Stimulated activated CD8-positive, alpha-beta memory T cell treated with anti-CD3 and anti-CD28 coated beads, Interleukin-7, amount 100 ng/mL, for 4 hours (primary cell): ENCODE measurements at places on chromosomes 5 and 9.

GRCh38 chr9:124450931-124451661 lies 845 bp downstream of the ADGRD2 start:
- DNase-seq: no peak

GRCh38 chr5:102974177-102974576 lies 145.8 kb downstream of the GIN1 start:
- DNase-seq: no peak

GRCh38 chr5:88085462-88085861 lies 183.2 kb downstream of the TMEM161B start:
- DNase-seq: no peak

DNA sequence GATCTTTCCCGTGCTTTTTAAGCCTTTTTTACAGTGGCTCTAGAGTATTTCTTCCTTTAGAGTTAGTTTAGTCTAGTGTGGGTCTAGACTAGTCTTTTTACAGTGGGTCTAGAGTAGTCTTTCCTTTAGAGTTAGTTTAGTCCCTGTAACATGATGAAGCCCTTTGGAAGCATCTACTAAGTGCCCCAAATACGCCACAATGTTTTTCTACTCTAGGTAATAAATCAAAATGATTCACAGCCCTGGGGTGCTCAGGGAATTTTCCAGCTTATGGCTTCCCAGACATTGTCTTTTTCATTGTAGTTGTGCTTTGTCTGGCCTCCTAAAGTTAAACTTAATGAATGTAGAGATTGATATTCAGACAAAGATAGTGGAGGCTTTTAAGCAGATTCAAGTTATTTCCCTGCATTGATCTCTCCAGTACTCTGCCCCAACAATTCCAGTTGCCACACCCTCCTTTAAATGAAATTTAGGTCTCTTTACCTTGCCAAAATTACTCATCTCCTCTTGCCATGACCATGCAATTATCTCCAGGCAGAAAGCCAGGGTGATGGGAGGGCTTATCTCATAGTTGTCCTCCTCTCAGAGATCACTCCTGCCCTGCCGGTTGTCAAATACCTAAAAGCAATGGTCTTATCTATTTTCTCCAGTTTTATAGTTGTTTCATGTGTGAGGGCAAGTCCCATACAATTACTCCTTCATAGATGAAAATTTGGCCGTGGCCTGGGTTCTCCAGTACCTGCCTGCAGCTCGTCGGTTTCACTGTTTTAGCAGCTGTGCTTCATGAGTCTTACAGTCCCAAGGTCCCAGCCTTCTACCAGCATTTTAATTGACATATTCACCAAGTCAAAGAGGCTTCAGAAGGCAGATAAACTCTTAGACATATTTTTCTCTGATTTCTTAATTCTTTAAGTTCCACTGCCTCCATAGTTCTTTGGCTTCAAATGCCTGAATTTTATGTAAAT lies 794.0 kb upstream of the COX7C start:
- no peak for DNase-seq

DNA sequence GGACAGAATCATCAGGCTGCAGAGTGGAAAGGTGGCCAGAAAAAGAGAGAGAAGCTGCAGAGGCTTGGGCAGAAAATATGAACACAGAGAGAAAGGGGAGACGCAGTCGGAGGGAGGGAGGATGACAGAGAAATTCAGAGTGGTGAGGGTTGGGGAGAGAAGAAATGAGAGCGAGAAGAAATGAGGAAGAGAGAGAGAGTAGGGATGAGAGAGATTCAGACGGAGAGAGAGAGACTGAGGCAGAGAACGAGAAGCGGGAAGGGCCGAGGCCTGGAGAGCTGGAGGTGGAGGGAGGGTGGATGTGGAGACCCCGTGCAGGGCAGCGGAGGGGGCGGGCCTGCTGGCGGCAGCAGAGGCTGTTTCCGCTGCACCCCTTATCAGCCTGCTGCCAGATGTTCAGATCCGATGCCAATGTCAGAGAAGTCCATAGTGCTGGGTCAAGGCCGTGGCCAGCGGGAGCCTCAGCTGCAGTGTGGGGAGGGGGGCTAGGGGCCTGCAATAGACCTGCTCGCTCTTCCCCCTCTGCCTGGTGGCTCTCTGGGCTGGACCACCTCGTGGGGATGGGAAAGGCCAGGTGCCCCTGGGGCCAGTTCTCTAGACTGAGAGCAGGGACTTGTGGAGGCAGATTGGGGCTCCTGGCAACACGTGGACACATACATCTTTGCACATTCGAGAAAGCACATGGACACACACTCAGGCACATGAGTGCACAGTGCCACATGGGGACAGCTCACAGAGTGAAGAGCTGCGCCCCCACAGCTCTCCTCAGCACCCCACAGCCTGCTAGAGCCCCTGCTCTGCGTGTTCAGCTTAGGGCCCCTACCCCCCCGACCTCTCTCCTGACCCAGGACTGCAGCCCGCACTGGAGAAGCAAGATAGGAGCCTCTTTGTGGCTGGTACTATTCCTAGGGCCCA lies 4.9 kb upstream of the NR5A1 start:
- no peak for DNase-seq

DNA sequence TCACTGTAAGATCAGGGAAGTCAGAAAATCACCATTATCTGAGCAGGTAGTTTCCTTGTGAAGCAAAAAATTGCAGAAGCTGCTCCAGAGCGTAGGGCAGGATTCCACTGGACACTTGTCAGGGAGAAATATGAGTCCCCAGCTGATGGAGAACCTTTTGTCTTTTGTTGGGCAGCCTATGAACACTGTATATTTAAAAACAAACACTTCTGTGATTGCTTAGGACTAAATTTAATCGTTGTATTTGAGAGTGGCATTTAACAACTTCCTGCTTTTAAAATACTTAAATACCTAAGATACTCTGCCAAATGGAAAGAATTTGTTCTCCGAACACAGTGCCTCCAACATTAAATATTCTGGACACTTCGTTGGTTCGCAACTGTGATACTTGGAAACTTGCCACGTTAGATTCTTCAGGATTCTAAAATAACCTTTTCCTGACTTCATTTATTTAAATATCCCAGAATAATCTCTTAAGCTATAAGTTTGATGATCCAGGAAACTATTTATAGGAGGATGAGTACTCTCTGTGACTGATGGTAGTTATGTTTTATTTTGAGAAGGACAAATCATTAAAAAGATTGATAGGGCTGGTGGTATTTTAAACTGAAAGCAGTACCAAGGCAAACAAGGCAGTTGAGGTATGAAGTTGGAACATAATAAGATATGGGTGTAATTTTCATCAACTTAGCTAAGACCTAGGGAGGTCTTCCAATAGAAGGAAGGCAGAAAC lies 2.7 kb upstream of the HSPA4 start:
- DNase-seq: no peak

DNA sequence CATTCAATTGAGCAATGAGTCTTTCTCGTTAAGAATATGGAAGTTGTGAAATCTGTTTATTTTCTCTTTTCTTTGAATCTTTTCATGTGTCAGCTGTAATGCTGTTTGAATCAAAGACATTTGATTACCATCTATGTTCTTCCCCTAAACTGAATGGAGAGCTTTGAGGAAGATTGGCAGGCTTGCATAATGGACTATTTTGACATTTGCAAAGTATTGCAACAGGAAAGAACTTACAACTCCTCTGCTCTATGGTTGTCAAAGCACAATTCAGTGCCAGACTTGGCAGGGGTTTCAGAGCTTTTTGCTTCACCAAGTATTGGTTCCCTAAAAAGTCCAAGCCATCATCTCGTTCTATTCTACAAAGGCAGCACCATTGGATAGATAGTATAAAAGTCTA lies 549.0 kb upstream of the NUDT12 start:
- DNase-seq: no peak

- DNase-seq: no peak
These were observed 27.6 kb downstream of the ATP10B start for GRCh38 chr5:160824301-160825001.

GRCh38 chr9:113220467-113221002 lies 542 bp downstream of the FKBP15 start:
- DNase-seq: no peak

- no peak for DNase-seq
These were observed 83.0 kb upstream of the IFNE start for GRCh38 chr9:21565155-21565554.

- no peak for DNase-seq
These were observed 80.7 kb upstream of the TNFAIP8 start for GRCh38 chr5:119275146-119275545.

- no peak for DNase-seq
These were observed 59.9 kb downstream of the GABRA6 start for GRCh38 chr5:161745392-161745791.

DNA sequence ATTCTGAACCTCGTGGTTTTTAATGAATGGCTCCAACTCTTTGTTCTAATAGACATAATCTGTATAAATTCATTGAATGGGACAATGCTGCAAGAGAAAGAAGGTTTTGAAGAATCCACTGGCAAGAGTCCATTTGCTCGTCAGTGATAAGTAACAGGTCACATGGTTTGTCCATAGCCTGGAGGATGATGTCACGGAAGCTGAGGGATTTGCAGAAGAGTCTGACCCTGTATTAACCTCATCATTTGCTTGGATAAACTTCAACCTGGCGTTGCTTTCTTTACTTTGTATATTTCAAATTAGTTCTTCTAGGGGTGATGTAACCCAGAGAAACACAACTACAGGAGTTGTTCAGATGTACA lies 197.4 kb downstream of the GAS1 start:
- no peak for DNase-seq

- peak; percentile 29 for DNase-seq
These were observed 25.8 kb upstream of the HMCN2 start for GRCh38 chr9:130239741-130240241.

DNA sequence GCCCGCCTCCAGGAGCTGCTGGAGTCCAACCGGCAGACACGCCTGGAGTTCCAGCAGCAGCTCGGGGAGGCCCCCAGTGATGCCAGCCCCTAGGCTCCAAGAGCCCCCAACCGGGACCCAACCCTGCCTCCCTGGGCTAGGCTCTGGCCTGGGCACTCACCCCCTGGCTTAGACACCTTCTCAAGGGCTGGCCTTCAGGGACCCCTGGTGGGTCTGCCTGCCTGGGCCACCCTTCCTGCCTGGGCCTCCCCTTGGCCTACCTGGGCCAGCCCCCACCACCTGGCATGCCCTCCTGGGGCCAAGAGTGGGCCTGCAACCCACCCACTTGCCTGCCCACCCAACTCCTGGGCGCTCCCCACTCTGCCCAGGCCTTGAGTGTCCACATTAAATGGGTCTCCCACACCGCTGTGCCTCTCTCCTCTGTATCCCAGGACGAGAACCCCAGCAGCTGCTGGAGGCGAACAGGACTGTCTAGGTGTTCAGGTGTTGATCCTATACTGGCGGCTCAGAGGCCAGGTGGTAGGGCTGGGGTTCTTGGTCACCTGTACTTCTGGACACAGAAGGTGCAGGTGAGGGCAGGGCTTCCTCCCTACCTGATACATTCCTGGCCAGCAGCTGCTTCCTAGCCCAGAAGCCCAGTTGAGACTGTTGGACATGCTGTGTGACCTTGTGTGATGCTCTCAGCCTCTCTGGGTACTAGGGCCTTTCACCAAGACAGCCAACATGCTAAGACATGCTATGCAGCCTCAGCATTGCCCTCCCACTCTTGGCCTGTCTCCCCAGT lies 3.6 kb downstream of the BBLN start:
- DNase-seq: no peak

- no peak for DNase-seq
These were observed 283.6 kb downstream of the ELAVL2 start for GRCh38 chr9:23542438-23542837.

GRCh38 chr9:85172001-85172978 lies 502.8 kb downstream of the NTRK2 start:
- DNase-seq: no peak

DNA sequence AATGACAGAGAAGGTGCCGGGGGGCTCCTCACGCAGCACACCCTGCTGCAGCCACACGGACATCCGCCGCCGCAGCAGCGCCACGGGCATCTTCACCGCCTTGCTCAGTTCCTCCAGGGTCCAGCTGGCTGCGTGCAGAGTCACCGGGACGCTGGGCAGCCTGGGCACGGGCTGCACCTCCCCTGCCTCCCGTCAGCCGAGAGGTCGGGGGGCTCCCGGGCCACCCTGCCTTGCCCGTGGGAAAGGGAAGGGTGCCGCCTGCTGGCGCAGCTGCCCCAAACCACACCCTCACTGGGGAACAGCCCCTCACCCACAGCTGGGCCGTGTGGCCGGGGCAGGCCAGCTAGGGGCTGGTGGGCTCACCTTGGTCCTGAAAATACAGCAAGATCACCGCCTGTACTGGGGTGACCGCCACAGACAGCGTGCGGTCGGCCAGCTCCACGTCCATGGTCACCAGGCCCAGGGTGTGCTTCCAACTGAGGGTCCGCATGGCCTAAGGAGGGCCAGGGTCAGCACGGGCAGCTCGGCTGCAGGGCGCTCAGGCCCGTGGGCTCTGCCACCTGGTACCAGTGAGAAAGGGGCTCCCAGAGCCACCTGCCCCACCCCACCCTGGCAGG lies 3.6 kb upstream of the TMEM210 start:
- no peak for DNase-seq

DNA sequence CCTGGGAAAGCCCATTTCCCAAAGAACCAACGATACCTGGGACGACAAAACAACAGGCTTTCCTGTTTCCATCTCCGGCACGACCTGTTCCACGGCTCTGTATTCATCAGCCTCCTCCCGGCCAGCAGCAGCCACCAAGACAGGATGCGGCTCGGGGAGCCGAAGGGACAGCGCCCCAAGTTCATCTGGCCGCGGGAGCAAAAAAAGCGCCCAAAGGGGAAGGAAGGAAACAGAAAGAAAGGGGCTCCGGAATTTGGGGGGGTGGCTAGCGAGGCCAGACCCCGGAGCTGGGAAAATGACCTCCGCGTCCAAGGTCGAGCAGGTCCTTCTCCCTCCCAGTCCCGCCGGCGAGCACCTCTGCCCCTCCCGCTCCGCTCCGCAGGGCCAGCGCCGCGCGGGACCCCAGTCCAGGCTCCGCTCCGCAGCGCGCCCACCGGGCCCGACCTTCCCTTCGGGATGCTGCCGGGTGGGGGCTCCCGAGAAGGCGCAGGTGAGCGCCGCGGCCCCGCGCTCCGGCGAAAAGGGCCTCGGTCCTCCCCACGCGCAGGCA lies 608 bp downstream of the ELOVL7 start:
- no peak for DNase-seq

DNA sequence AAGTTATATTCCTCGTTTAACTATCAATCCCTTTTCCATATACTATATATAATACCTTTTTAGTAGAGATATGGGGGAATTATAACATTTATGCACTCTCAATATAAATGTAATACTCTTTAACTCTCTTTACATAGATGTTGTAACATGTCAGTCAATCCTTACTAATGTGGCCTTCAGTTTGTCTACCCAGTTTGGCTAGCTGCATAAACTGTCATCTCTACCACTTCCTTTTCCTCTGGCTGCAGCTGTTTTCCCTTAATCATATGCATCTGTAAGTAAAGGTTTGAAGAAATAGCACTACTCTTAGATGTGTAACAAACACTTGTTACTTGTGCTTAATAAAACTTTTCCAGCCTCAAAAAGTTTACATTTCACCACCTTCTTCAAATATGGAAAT lies 13.4 kb downstream of the ABHD17B start:
- no peak for DNase-seq
